ENCODE measurements at places on chromosomes 16 and 17.

GRCh38 chr16:64615630-64616280, 506.1 kb downstream of the CDH11 start:
- peak; percentile 17 for DNase-seq

- DNase-seq, result peak; percentile 79
Measured at GRCh38 chr16:54526916-54527315, 240.3 kb upstream of the IRX3 start.

DNA sequence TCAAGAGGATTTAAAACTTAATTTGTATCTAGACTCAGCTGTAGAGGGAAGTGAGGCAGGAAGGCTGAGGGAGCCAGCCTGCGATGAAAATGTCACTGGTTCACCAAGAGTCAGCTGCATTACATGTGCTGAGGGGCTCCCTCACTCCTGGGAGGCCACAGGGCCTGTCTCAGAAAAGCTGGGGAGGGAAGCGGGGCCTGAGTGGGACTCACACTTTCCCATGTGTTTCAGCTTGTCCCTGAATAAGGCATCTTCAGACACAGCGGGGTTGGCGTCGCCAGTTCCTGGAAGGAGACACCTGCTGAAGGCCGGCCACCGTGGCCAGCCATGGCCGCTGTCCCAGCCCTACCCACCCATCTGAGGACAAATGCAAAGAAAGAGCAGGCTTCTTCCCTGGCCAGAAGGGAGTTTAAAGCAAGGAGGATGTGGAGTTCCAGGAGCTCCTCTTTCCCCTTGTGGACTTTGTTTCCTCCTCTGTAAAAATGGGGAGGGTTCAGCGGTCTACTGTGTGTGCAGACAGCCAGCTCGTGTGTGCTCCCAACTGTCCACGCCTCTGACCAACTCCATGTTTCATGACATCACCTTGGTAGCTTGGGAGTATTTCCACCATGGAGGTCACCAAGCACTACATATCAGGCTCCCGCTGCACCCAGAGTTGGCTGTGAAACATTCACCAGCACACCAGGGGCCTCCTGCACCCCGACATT, 19.2 kb upstream of the MRPS23 start:
- no peak for DNase-seq

DNA sequence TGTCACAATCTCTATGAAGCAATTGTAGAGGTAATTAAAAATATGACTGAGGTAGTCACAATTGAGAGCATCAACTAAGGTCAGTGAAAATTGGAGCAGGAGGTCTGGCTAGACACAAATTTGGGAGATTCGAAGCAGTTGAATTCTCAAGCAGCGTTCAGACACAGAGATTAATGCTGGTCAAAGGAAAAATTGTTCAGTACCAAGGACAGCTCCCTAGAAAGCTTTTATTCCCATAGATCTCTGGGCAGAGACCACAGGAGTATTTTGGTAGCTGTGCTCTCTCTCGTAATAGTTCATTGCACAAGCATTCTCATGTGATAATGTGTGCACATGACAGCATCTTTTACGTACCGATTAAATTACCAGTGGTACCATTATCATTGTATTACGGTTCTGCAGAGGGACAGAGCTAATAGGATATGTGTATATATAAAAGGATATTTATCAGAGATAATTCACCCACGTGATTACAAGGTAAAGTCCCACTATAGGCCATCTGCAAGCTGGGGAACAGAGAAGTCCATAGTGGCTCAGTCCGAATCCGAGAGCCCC, 387.5 kb upstream of the HSBP1 start:
- peak; percentile 49 for DNase-seq

DNA sequence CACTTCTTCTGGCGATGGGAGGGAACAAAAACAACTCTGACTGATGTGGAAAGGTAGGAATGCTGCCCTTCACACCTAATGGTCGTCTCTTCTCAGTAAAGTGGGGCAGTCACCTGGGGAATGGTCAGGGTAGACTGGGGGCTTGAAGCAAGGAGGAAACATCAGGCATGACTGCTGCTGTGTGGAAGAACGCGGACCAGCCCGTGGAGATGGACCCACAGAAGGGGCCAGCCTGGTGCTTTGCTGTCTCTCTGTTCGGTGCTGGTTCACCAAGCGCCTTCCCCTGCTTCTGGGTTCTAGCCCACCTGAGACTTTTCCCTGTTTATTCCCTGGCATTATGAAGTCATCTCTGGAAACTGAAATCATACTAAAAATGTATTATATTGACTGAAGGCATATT, 96.2 kb upstream of the DNAH17 start:
- no peak for DNase-seq

DNA sequence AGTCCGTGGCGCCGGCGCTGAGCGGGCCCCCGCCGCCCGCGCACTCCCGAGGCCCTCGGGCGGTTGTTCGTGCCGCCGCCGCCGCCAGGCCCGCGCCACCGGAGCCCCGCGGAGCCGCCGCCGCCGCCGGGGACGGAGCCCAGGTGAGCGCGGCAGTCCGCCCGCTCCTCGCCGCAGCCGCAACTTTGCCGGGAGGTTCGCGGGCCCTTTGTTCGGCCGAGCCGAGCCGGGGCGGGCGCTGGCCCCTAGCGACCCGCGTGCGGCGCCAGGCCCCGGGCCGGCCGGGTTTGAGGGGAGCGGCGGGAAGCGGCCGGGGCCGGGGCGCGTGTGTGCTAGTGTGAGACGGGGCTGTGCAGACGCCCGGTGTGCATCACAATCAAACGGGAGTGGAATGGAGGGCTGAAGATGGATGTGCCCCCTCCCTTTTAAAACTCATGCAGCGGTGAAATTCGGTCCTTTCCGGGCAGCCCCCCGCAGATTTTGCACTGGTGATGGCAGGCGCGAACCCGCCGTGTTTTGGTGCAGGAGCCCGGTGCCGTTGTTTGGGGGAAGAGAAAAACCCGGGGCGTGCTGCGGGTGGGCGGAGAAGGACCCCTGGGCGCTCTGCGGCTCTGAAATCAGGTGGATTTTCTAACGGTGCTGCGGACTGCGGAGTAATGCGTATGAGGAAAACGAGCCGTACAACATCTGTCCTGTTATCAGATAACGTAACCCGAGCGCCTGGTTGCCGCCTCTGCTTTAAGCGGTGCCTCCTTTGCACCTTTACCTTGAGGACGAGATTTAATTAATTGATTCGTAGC, 823 bp downstream of the TNRC6C start:
- DNase-seq, result peak; percentile 49

DNA sequence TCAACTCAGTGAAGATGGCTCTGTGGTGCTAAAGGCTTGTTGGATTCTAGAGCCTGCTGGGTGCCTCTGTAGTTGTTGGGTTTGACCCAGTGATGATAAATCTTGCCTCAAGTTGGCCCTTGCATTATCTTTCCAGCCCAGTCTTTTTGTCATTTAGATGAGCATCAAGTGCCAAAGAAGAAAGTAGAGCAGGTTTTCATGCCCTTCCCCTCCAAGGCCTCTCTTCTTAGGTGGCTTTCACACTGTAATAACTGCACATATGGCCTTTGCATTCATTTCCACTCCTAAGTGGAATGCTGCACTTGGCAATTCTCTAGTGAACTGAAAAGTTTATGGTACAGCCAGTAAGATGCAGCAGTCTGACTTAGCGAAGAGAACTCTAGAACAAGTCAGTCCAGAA, 165.1 kb downstream of the PHKB start:
- DNase-seq, result no peak

Data from GM23248 (cell line).